ENCODE measurements at places on chromosomes 13 and 19. TPM values are rescaled to one million over a fixed set of nuclear protein-coding genes. Genes with fewer than 3 reads are reported as not detected.
A peak's percentile ranks its signal among the peaks of the same experiment; 100 is the strongest.

The ZNF582 gene
- 5.0 TPM for total RNA-seq

The FRY gene
- total RNA-seq: 69.5 TPM

DNA sequence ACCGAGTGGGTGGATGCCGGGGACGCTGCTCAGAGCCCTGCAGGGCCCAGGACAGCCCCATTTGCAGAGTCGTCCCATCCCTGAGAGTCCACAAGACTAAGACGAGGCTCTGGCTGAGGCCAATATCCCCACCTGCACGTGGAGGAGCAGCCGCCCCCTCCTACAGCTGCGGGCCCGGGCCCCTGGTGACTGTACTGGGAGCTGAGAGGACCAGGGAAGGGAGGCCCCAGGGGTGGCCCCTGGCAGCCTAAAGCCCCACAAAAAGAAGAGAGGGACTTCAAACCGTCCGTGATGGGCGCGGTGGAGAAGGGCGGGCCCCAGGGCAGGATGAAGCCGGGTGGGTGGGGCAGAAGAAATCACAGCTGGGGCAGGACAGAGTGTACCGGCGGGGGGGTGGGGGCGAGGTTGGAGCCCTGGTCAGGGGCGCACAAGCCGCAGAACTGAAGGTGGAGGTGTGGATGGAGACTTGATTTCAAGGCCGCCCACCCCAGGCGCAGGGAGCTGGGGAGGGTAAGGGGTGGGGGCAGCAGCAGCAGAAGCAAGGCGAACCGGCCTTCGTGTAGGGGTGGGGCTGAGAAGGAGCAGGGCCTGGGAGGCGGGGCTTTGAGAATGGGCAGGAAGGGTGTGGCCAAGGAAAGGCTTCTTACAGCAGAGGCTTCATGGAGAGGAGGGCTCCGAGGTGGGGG is 12.9 kb downstream of the CFD start:
- no peak for DNase-seq

The LATS2 gene
- total RNA-seq: 26.3 TPM

- DNase-seq: no peak
These were observed 96.2 kb upstream of the RFC3 start for GRCh38 chr13:33721724-33722123.

- DNase-seq: no peak
These were observed 17.3 kb downstream of the SBK2 start for GRCh38 chr19:55519451-55520311.

DNA sequence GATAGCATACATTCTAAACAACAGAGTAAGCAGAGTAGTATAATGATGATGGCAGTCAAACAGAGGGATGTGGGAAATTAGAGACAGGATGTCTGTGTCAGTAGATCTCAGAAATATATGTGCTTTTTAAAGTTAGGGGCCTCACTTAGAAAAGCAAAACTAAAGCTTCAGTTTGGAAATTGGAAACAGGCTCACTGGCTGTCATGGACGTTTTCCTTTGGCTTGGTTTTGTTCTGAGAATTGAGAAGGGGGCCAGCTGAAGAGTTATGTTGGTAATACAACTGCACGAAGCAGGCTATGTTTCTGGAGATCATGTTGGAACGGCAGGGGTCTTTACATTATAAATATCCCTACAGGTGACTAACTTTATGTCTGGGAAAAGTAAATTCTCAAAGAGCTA is 261.3 kb downstream of the LMO7 start:
- DNase-seq: no peak

The ARL11 gene
- 1.6 TPM for total RNA-seq

DNA sequence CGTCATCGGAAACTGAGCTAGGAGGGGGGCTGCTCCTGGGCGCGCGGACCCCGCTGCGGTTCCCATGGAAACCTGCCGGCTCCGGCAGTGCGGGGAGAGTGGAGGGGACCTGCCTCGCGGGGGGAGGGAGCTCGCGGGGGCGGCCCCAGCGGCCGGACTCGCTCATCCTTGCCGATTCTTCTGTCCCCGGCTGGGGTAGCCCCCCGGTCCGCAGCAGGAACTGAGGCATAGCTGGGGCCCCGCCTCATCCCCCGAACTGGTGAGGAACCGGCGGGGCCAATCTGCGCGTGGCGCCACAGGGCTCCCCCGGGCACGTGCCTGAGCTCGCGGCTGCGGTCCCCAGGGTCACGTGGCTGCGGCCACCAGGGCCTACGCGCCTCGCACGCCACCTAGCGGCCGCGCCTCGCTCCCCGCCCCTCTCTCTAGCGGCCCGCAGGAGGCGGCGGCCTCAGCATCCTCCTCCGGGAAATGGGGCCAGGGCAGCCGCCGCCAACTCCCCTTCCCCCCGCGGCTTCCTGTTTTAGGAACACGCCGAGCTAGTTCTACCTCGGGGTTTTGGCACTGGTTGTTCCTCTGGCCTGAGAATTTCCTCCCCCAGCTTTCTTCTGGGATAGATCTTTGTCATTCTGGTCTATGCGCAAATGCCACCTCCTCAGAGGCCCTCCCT is 1.7 kb upstream of the ELAVL3 start:
- peak; percentile 74 for DNase-seq

DNA sequence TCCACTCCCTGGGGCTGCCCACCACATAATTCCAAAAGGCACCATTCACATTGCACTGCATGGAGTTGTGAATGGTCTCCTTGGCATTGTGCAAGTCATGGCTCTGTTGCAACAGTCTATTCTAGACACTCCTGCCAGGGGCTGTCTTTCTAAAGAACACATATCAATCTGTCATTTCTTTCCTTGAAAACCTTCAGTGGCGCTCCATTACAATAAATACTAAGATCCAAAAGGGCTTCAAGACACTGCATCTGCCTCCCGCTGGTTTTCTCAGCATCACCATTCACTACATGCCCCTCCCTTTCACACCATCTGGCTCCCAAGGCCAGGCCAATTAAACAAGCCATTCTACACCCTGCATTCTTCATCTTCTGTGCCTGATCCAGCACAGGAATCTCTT is 32.2 kb upstream of the TM9SF2 start:
- no peak for DNase-seq

The DMKN gene
- 150 TPM for total RNA-seq

The NCCRP1 gene
- total RNA-seq: 0.60 TPM

DNA sequence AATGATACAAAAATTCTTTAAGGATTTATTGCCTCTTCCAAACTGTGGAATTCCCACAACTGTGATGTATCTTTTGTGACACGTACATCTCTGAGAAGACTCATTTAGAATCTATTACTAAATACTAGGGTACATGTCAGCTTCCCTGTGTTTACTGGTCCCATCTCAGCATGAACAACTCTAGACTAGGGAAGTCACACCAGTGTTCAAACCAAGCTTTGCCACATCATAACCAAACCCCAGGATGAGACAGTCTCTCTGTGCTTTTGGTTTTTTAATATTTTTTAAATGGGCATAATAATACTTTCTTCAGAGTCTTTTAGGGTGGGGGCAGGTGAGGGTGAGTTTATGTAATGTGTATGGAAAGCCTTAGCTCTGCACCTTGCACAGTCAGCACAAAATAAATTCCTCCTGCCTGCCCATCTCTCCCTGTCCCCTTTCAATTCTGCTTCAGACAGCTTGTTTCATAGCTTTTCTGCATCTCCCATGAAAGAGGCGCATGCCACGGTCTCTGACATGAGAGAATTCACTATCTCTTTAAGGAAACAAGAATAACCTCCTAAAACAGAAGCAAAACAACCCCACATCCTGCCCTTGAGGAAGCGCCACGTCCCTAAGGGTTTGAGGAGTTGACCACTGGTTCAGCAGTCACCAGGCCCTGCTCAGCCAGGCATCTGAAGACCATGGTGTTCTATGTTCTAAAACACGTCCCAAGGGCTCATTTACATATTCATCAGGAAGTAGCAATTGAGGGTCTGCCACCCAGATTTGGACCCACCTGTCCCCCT is 174.5 kb downstream of the USP12 start:
- no peak for DNase-seq

Measured in kidney (tissue), 22 donors.